ENCODE measurements at places on chromosomes 4 and X.

- DNase-seq: no peak
These were observed 2.5 kb downstream of the DCK start for GRCh38 chr4:70996018-70996360.

DNA sequence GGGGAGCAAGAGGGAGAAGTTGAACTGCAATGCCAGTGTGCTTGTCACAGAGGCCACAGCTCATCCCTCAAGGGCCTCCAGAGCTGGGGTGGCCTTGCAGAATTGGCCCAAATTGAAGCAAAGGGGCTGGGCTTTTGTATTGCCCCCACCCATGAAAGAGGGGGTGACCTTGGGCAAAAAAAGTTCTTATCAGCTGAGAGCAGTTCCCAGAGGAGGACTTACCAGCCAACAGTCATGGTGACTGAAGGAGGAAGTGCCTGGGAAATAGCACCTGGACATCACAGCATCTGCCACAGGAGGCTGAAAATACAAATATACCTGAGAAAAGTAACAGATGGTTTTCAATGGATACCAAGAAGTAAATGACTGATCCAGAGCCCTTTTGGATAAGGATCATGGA is 262.4 kb downstream of the MID1IP1 start:
- no peak for DNase-seq

DNA sequence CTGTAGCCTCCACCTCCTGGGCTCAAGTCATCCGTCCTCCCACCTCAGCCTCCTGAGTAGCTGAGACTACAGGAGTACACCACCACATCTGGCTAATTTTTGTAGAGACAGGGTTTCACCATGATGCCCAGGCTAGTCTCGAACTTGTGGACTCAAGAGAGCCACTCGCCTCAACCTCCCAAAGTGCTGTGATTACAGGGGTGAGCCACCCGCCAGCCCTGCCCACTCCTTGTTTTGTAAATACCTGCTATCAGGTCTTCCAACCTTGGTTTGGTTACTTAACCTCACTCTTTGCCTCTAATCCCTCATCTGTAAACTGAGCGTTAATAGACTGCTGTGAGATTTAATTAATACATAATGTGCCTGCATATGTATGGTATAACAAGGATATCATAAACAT is 803 bp downstream of the CNGA1 start:
- DNase-seq: no peak

DNA sequence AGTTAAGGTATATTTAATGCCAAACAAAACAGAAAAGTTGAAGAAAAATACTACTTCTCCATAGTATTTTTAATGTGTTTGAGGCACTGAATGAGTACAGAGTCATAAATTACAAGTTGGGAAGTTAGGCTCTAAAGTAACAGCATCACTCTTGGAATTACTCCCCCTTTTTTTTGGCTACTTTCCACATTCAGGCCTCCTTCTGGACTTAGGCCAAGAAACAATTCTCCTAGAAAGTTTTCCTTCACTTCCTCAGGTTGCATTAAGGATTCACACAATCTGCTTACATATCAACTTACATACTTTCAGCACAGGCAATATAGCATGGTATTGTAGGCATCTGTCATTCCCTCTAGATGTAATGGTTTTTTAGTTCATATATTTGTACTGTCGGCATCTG is 52.1 kb downstream of the TMEM165 start:
- DNase-seq: no peak

DNA sequence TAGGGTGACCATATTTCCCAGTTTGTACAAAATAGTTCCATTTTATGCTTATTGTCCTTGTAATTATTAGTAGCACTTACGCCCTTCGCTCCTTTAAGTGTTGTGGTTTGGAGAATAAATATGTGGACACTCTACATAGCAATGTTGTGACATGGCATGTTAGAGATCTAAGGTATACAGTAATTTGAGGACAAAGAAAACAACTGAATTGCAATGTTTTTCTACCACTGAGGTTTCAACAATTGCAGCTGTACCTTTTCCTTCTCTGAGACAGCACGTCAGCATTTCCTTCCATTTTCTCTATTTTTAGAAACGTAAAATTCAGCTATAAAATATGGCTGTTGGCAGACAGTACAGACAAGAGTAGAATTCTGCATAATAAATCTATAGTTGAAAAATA is 323.1 kb downstream of the MAPK10 start:
- DNase-seq: no peak

DNA sequence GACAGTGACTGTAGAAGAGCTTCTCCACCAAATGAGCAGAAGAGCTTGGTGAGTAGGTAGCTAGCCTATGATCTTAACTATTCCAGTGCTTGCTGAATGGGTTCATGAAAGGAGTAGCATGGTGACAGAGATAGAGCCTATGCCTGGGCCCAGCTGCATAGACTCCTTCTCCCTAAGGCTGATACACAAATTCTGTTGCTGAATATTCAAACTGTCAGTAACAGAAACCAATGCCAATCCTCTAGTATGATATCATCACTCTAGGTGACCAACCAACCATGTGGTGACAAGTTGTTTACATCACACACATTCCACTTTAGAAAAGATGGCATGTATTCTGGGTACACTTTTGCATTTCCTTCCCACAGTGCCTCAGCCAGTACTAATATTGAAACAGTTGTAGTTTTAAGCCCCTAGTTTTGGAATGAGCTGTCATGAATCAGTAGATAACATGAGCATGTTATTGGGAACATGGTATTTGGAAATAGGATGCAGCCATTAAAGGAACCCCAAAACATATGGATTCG is 103.4 kb upstream of the GRXCR1 start:
- no peak for DNase-seq

- no peak for DNase-seq
These were observed 55.5 kb downstream of the WFS1 start for GRCh38 chr4:6324999-6325787.

DNA sequence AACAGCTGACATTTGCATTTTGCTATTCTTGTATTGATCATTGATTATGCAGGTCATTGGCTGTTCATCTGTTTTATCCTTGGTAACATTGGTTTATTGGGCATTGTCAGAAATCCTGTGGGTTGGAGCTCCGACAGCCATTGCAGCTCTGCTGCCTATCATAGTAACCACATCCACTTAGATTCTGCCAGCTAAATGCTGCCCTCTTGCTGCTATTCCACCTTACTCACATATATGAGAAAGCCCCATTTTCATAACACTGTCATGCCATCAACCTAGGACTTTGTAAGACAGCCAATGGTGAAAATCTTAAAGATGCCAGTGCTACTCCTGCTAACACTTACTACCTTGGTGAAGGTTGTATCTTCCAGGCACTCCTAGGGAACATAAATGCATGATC is 187.3 kb upstream of the CXCL13 start:
- DNase-seq: no peak

DNA sequence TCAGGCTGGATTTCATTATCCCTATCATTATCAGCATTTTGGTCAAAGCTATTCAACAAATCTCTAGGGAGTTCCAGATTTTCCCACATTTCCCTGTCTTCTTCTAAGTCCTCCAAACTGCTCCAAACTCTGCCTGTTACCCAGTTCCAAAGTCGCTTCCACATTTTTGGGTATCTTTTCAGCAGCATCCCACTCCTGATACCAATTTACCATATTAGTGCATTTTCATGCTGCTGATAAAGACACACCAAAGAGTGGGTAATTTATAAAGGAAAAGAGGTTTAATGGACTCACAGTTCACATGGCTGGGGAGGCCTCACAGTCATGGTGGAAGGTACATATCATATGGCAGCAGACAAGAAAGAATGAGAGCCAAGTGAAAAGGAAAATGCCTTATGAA is 132.8 kb upstream of the SLC7A11 start:
- no peak for DNase-seq

DNA sequence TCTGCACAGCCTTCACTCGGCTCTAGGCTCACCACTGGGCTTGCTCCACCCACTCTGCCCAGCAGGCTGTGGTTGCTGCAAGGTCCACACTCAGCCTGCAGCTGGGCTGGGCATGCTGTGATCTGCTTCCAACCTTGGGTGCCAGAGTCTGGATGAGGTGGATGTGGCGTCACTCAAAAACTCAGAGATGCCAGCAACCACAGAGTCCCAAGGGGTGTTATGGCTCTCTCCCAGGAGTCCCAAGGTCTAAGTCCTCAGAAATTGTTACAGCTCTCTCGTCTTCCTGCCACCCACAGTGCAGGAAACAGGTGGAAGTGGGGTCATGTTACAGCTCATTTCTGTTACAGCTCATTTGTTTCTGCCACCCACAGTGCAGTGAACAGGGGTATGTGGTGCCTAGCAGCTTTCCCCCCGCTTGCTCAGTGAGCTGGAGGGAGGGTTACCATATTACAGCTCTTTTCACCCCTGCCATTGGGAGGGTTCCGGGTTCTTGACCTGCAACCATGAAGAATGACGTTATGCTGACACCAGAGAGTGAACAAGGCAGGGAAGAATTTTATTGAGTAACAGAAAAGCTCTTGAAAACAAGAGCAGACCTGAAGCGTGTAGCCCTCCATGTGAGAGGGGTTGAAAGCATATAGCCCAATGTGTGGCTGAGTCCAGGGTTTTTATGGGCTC is 893.9 kb downstream of the PCDH7 start:
- no peak for DNase-seq

- DNase-seq: no peak
These were observed 29.4 kb upstream of the CENPU start for GRCh38 chr4:184763150-184763780.

Data from activated CD4-positive, CD25-positive, alpha-beta regulatory T cell treated with anti-CD3 and anti-CD28 coated beads, Interleukin-2, amount 50 U/mL, for 16 hours (primary cell).